ENCODE measurements at places on chromosomes 1 and 21. TPM values are rescaled to one million over a fixed set of nuclear protein-coding genes. Genes with fewer than 3 reads are reported as not detected.

- H3K4me1 ChIP-seq: 0 out of 2 replicates have a peak, but pooled peaks cover 3% of the 10 kb centered on the region
- H3K36me3 ChIP-seq: no peaks in the 10 kb centered on the region
- H3K27ac ChIP-seq: no peak overlapping the region
These were observed 10.5 kb upstream of the PLCH2 start for GRCh38 chr1:2465371-2466269.

- DNase-seq: no peak
- H3K36me3 ChIP-seq: no peaks in the 10 kb centered on the region
- H3K4me1 ChIP-seq: peaks cover 4% of the 10 kb centered on the region
- no peak overlapping the region for H3K4me3 ChIP-seq
These were observed 213.1 kb downstream of the RERE start for GRCh38 chr1:8604041-8604945.

DNA sequence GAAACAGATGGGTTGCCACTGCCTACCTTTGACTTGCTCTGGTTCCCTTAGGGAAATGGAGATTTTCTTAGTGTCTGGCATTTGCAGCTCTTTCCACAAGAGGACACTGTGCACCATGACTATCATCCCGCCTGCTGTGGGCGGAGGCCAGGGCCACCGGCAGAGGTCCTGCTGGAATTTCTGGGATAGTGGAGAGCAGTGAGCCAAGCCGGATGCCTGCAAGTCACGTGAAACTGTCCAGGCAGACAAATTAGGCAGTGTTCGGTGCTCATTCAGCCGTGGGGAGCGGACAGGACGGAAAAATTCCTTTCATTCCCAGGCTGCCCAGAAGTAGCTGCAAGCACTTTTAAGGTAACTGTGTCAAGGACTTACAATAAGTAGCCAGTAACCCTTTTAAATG, 43.4 kb downstream of the IGSF5 start:
- no peak overlapping the region for H3K4me3 ChIP-seq
- no peak overlapping the region for H3K27ac ChIP-seq
- DNase-seq: peak; percentile 34
- no peaks in the 10 kb centered on the region for H3K4me1 ChIP-seq
- no peaks in the 10 kb centered on the region for H3K36me3 ChIP-seq
- no peaks in the 10 kb centered on the region for H3K27me3 ChIP-seq

DNA sequence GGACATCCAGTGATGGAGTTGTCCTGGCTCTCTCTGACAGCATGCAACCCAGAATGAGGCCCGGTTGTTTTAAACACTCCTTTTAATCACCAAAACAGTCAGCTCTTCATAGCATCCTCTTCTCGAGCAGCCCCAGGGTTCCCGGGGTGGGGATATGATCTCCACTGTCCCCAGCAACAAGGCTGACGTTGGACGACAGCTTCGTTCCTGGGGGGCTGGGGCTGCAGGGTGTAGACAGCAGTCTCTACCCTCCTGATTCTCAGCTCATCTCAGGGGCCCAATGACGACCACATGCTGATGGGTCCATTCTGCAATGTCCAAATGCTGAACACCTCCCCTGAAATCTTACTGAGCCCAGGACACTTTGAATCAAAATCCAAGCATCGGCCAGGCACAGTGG, 27.0 kb downstream of the TRIM11 start:
- peaks cover 18% of the 10 kb centered on the region for H3K27me3 ChIP-seq
- no peaks in the 10 kb centered on the region for H3K36me3 ChIP-seq
- DNase-seq: no peak
- H3K4me3 ChIP-seq: peak overlapping the region; percentile 73
- no peak overlapping the region for H3K27ac ChIP-seq

DNA sequence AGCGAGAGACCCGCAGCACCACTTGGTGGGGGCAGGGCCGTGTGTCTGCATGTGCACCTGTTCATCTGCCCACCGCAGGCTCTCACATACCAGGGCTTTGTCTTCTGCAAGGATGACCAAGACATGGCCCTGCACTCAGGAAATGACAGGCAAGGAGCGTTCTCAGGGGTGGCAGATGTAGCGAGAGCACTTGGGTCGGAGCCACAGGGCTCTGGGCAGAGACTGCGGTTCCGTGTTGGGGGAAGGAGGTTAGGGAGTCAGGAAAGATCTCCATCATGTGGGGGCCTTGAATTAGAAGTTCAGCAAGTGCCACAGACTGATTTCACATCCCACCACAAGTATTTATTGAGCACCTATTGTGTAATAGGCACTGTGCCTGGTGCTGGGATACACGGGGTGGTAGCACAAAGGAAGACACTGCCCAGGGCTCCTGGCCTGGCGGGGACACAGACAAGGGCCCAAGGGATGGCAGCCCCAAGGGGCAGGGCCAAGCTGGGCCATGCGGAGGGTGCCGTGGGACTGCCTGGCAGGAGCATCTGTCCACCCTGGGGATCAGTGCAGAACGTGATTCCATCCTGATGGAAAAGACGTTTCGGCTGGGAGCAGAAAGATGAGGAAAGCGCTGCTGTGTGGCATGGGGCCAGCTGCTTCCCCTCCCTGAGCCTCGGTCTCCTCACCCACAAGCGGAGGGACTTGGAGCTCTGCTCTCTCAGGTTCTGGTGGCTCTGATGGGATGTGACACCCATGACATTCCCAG, 11.4 kb upstream of the SPSB1 start:
- no peak for DNase-seq
- H3K27me3 ChIP-seq: no peaks in the 10 kb centered on the region
- no peak overlapping the region for H3K27ac ChIP-seq

- no peak for DNase-seq
- no peak overlapping the region for H3K4me3 ChIP-seq
- no peaks in the 10 kb centered on the region for H3K4me1 ChIP-seq
- H3K27ac ChIP-seq: no peak overlapping the region
These were observed 8.1 kb downstream of the TDRD5 start for GRCh38 chr1:179599623-179600249.

GRCh38 chr1:165855010-165855838, 27.8 kb downstream of the UCK2 start:
- H3K27ac ChIP-seq: no peak overlapping the region
- peaks cover 32% of the 10 kb centered on the region for H3K4me1 ChIP-seq
- no peaks in the 10 kb centered on the region for H3K36me3 ChIP-seq
- DNase-seq: no peak

DNA sequence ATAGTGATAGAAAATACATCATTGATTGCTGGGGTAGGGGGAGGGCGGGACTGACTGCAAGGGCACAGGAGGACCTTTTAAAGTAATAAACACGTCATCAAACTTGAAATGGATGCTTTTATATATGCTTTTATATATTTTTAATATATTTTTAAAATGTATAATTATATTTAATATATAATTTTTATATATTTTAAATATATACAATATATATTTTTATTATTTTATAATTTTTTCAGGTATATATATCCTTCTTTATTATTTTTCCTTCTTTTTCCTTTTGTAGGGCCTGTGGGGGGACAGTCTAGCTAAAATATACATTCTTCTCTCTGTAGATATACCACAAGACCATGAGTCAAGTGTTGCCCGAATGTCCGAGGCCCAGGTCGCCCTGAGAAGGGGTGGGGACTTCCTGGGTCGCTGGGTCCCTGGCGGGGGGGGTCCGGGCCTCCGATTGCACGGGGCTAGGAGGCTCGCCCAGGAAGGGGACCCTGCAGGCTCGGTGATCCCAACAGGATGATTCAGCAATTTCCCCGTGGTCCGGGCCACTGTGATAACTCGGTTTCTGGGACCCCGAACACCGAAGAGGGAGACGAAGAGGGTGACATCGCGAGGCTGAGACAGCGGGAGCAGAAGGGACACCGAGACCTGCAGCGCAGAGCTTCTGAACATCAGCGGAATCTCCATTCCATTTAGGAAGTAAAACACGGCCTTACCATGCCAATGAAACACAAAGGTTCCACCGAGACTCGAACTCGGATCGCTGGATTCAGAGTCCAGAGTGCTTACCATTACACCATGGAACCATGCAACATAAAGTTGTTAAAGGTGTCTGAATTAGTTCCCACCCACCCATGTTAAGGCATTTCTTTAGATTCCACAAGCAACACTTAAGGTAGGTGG, 112.5 kb upstream of the NBPF11 start:
- no peaks in the 10 kb centered on the region for H3K36me3 ChIP-seq
- peak overlapping the region; percentile 61 for H3K4me3 ChIP-seq
- no peaks in the 10 kb centered on the region for H3K4me1 ChIP-seq

PSMA5 gene
- 166 TPM for total RNA-seq

CD2 gene
- total RNA-seq: not detected
